Activated T-cell treated with anti-CD3 and anti-CD28 coated beads for 24 hours (primary cell): ENCODE measurements at places on chromosomes 4 and X.

- no peak for DNase-seq
Observed at GRCh38 chrX:19070555-19070994, 51.7 kb downstream of the ADGRG2 start.

DNA sequence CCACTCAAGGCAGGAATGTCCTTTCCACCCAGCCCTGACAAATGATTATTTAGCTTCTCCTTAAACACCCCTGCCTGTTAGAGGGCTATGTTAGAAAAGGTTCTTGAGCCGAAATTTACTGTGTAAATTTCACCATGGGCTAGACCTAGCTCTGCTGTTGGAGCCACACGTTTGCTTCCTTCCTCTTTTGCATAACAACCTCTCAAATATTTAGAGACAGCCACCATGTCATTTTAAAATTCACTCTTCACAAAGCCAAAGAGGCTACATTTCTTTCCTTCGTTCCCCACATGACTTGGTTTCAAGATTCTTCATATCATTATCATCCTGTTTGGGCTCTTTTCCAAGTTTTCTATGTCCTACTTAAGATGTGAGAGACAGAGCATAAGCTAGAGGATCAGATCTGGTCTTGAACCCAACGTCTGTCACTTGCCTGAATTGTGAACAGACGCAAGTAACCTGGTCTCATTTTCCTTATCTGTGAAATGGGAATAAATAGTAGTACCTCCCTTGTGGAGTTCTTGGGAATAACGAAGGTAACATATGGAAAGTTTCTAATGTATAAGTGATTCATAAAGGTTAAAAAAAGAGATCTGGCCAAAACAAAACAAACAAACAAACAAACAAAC is 6.7 kb downstream of the DOCK11 start:
- DNase-seq = no peak

- no peak for DNase-seq
Observed at GRCh38 chr4:122623637-122624166, 2.8 kb upstream of the IL21 start.

DNA sequence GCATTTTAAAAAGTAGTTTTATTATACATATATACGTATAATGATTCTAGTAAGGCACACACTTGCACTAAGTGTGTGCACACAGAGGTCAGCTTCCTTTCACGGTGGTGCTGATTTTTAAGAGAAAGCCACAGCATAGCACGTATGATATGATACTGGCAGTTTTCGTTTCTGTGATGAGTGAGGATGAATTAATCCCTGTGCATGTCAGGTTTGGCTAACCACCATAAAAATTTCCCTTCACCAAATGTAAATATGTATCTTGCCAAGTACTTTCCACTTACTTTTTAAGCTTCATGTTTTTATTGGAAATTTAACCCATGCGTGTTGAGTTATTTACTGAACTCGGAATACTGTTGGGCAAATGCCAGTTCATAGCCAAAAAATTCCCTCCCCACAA is 84.6 kb downstream of the SYNPO2 start:
- DNase-seq = no peak

- DNase-seq = no peak
Observed at GRCh38 chr4:12852338-12853307, 631.5 kb downstream of the RAB28 start.

GRCh38 chrX:48936429-48937053 is 17.7 kb upstream of the PIM2 start:
- no peak for DNase-seq

DNA sequence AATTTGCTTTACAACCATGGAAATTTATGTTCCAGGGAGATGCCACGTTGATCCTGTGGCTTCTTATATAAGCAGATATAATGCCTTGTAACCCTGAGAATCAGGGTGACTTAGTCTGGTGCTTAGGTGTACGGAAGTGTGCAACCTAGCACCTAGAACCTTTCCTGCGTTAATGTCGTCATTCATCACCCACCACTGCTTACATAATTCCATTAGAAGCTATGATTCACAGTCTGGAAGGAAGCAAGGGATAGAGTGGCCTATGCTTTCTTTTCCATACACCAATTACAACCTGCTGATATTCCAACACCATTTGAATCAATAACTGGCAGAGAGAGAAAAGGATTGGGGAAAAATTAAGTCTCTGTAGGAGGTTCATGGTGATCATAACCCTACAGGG is 17.3 kb upstream of the CXCL8 start:
- no peak for DNase-seq

DNA sequence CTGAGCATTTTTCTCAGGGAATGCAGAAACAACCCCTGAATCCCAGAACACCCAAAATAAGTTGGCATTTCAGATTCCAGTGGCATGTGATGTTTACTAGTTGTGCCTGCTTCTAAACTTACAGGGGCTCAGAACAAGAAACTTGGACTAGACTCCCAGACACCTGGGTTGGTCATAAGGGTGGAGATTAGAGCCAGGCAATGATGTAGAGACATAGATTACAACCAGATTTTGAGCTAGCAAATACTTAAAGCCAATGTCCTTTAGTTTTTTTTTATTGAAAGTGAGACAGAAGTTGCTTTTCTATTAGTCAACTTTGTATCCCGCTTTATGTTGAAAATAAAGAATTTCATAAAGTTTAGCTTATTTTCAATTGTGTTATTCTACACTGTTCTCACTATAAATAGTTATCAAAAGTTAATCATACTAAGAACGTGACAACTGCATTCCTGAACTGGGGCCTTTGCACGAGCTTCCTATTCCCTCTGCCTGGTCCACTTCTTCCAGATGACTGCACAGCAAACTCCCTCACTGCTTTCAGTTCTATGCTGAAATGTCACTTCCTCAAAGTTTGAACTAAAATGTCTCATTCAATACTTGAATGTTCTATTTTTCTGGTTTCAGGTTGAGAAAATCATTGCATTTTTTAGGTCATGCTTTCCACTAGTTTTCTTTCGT is 224.7 kb upstream of the PPP1R2C start:
- DNase-seq = no peak

DNA sequence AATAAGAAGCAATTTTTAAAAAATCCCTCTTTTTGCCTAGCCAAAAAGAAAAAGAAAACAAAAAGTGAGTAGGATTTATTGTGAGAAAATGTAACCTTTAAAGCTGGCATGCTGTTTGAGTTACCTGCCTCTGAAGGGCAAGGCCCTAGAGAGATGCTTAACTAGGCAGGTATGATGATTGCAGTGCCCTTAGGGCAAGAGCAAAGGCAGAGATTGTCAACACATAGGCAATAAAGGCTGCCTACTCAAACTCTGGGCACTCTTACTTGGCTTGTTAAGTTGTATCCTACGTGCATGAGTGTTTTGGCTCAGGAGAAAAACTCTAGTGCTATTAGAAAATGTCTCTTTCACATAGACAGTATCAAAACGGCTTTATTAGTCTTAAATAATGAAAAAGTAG is 306.0 kb downstream of the RPA4 start:
- no peak for DNase-seq

- DNase-seq = no peak
Observed at GRCh38 chrX:108439961-108440696, 491 bp downstream of the COL4A5 start.

DNA sequence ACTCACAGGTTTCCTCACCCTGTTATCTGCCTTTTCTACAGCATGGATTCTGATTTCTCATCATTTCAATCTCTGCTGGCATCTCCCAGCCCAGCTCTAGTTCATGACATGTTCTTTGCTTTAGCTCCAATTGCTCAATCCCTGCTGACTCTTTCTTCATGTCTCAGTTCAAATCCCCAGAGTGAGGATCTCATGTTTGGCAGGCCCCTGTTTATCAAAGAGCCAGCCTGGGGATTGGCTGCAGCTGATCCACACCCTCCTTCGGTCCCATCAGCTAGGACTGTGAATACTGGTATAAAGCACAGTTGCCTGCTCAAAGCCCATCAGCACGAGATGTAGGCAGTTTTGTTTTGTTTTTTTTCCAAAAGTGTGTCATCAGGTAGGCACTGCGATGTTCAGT is 14.4 kb upstream of the CC2D2A start:
- DNase-seq = no peak

DNA sequence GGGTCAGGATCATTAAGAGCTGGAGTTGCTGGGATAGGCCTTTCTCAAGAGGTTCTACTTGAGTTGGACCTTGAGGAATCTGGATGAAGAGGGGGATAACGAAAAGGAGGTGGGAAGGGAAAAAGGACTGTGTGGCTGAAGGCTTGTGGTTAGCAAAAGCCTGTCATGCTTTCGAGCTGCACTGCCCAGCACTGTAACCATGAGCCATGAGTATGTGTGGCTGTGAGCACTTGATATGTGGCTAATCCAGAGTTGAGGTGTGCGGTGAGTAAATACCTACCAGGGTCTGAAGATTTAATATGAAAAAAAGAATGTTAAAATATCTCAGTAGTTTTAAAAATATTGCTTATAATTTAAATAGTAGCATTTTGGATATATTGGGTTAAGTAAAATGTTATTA is 11.4 kb downstream of the TMEM165 start:
- no peak for DNase-seq

GRCh38 chr4:88967883-88968331 is 89.1 kb downstream of the FAM13A start:
- DNase-seq = no peak

- DNase-seq = no peak
Observed at GRCh38 chrX:45842207-45842925, 641.7 kb upstream of the DIPK2B start.

DNA sequence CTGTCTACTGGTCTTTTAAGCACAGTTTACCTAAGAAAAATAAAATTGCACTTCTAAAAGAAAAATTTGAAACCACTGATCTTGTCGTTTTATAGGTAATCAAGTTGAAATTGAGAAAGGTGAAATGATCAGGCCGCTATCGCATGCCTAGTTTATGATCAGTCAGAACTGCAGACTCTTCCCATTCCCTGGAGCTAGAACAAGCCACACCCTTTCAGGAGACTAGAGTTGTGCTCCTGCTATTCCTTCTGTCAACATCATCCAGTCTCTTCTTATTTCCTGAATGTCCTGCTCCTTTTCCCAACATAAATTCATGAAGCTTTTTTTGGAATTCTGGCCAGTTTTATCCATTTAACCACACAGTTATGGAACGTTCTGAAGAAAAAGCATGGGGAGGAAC is 135.1 kb downstream of the SLC7A11 start:
- no peak for DNase-seq

DNA sequence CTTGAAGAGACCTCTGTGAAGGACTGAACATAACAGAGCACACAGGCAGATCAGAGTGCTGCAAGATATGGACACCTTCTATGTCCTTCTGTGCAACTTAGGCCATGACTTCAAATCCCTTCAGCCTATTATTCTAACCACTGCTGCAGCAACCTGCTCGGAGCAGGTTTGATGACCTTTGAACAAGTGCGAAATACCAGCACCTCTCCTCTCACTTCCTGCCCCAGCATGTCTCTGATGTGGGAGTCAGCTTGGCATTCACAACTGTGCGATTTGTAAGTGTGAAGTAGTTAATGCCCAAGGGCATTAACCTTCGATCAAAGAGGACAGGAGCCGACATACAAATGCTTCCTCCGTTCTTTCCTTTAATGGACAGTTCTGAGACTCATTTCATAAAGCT is 1.6 kb upstream of the EXOC1 start:
- no peak for DNase-seq

DNA sequence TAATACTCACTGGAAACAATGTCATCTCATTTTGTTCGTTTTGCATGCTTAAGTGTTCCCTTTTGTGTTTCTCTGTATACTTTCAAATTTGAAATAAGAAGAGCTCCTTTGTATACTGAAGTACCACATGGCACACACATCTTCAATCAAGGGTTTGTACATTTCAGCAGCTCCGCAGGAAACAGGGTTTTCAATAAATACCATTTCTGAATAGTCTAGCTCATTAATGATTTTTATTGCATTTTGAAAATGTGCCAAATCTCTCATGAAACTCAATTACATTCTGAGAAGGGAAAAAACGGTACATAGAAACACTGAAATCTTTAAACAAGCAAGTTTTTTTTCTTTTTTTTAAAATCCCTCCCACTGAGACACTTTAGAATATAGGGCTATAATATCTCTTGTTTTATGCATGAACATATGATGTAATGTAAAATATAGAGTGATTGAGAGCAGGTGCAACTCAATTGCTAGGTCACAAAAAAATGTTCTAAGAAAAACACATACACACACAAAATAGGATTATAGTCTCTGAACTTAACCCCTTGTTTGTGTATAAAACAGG is 914.2 kb upstream of the PCDH7 start:
- no peak for DNase-seq

DNA sequence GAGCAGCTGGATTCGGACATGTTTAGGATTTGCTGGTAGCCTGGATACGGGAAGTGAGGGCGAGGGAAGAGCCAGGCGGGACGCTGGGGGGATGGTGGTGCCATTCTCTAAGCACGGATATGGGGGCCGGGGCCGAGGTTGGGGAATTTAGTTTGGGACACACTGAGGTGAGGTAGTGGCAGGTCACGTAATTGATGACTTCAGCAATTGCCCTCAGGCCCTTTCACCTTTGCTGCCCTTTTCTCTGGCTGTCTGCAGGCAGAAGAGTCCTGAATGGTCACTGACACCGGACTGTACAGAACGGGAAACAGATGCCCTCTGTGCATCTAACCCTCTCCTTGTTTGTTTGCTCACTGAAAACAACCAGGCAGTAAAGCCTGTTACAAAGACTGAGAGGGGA is 16.9 kb upstream of the HMGB3 start:
- DNase-seq = no peak

DNA sequence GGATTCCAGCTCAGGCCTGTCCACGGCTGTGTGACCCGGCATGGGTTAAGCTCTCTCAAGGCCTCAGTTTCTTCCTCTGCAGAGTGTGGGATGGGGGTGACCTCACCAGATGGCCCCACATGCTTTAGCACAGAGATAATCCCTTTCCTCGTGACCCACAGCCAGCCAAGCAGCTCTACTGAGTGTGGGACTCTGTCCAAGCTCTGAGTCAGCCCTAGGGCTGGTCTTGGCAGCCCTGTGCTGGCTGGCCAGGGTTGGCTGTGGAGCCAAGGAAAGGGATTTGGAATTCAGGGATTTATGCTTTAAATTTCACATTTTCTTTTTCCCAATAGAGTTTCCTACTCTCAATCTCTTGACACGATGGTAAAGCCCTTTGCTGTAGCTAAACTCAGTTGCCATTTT is 19.7 kb upstream of the SPON2 start:
- no peak for DNase-seq

DNA sequence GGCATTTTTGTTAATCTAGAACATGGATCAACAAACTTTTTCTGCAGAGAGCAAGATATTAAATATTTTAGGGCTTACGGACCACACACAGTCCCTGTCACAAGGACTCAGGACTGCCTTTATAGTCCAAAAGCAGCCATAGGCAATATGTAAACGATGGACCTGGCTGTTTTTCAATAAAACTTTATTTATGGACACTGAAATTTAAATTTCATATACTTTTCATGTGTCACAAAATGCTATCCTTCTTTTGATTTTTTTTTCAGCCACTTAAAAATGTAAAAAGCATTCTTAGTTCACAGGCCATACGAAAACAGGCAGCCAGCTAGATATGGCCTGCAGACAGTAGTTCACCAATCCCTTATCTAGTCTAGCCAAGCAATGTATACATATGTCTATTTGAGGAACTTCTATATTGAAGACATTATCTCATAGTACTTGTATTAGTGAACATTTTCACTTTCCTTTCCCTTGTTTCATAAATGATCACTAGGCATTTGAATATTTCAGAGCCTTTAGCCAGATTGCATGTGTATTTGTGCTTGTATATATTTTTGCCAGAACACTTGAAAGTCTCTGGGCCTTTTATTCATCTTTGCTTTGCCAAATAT is 350.9 kb downstream of the RPA4 start:
- DNase-seq = no peak
